ENCODE measurements at places on chromosomes 7 and 10.

- no peak for DNase-seq
Measured at GRCh38 chr7:129123510-129123857, 21.0 kb upstream of the TSPAN33 start.

DNA sequence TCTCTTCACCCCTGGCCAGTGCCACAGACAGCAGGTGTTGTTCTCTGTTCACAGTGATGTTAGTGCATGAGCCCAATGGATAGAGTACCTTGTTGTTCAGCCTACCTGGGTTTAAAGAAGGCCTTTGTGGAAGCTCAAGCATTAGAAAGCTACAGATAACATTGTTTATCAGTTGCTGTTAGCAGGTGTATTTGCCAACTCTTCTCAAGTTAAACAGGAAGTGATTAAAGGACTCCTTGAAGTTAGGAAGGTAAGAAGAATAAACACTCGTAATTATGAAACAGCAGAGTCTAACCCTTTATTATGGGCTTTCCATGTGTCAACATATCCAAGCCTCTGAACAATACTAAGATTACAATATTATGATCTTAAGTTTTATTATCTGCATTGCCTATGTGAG lies 25.9 kb downstream of the RGR start:
- DNase-seq, result no peak

- no peak for DNase-seq
Measured at GRCh38 chr10:86798611-86799010, 42.2 kb downstream of the BMPR1A start.

DNA sequence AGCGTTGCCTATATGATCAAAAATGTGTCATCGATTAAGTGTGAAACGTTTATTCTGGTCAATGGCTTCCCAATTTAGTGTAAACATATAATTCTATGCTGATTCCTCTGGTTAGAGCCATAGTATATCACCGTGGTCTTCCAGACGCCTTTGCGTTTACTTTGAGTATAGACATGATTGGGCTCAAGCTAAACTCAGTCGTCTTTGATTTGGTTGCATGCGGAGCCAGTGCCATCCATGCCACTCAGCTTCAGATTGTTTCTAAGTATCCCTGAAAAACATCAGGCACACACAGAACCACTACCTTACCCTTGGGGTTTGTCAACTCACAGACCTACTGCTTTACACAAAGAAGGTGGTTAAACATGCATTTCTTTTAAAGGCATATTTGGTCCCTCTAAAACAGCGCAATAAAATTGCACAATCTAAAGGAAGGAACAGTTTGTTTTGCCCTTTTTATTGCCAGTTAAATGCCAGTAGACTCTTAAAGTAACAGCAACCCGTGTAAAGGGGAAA lies 273.6 kb upstream of the KLF6 start:
- DNase-seq, result no peak

GRCh38 chr10:69640196-69640980 lies 10.3 kb downstream of the FAM241B start:
- DNase-seq, result no peak

- no peak for DNase-seq
Measured at GRCh38 chr10:12701696-12702095, 299.8 kb downstream of the CCDC3 start.

- DNase-seq, result no peak
Measured at GRCh38 chr10:1957057-1957456, 219.7 kb upstream of the ADARB2 start.

DNA sequence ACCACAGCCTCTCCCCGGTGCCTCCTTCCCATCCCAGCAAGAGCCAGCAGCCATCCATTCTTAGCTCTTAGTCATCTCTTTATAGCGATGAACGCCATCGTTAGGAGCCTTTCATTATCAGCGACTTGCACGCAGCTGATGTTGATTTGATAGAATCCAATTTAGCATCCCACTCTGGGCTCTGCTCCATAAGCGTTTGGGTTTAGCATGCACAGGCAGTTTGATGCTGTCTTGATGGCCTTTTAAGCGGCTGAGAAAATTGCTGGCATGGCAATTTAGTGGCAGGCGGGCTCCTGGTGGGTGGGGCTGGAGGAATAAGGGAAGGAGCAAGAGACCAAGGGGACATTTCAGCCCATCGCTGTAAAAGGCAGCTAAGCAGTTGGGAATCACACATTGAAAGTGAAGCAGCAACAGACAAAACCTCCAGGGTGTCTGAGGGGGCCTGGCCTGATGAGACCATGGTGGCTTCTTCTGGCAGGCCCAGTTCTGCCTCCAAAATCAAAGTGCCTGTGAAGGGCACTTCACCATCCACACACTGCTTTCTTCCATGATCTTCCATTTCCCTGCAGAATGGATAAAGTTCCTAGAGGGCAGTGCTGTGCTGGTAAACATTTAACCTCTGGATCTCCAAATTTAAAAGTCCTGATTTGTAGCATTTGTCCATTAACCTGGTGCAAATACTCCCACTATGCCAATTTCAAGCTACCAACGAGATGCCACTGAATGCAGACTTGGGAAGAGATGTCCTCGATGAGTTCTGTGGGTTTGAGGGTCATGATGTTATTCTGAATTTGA lies 107.8 kb upstream of the PLXNA4 start:
- DNase-seq, result no peak

GRCh38 chr7:130988443-130988842 lies 254.4 kb upstream of the KLF14 start:
- no peak for DNase-seq

- DNase-seq, result no peak
Measured at GRCh38 chr7:47709051-47709450, 127.1 kb upstream of the TNS3 start.

DNA sequence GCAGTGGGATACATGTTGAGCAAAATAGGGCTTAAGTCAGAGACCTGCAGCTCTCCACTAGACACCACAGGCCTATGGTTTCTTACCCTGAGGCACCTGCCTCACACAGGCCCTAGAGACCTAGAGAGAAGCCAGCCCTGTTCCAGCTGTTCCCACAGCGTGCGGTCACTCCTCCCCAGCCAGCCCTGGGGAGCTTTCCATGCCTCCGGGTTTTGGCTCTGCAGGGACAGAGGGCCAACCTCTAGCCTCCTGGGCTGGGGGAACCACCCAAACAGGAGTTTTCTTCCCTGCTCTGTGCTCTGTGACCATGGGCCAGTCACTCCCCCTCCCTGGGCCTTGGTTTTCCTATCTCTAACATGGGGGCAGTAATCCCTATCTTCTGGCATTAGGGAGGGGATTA lies 33.0 kb downstream of the SH2B2 start:
- no peak for DNase-seq

DNA sequence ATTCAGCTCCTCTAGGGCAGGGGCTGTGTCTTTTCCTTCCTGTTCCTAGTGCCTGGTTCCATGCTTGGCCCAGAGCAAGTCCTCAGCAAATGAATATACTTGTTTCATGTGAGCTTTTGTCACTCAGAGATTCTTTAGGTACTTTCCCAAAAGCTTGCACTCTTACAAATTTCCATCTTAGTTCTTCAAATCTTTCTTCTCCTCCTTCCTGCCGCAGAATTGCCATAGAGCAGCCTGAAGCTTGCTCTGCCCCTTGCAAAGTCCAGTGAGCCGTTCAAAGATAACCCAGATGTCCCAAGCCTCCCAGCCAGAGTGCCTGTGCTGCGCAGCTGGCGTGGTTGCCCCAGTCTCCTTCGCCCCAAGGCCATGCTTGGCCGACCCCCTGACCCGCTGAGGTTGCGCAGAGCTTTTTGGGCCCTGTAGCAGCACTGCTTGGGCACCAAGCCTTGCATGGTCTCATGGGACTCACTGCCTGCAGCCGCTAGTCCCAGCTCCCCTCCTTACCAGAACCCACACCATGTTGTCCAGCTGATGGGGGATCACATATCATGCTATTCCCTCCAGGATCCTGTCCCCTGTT lies 20.7 kb downstream of the CHST3 start:
- no peak for DNase-seq
